ENCODE measurements at places on chromosomes 11 and 22.

GRCh38 chr11:121801781-121802180 is 314.2 kb downstream of the BLID start:
- no peak for DNase-seq

GRCh38 chr11:80700386-80700785 is 1259.6 kb upstream of the TENM4 start:
- DNase-seq = no peak

GRCh38 chr11:99934008-99934407 is 753.1 kb upstream of the ARHGAP42 start:
- DNase-seq = no peak

- DNase-seq = no peak
Measured at GRCh38 chr11:131370090-131370751, at the start of gene NTM. Gene NTM, plus strand, starts transcription at chr11:131370615.

DNA sequence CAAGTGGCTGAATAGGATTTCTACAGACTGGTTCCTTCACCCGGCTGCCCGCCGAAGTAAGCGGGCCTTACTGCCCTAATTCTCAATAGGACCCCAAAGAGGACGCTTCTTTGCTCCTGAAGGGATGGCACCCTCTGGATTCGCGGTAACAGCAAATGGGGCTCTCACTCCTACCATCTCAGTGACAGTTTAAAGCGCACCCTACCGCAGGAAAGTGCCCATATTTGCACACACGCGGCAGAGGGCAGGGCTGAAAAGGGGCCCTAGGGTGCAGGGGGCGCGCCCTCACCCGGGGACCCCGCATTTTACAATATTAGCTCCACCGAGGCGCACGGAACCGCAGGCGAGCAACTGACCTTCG is 985 bp upstream of the UPB1 start:
- no peak for DNase-seq

DNA sequence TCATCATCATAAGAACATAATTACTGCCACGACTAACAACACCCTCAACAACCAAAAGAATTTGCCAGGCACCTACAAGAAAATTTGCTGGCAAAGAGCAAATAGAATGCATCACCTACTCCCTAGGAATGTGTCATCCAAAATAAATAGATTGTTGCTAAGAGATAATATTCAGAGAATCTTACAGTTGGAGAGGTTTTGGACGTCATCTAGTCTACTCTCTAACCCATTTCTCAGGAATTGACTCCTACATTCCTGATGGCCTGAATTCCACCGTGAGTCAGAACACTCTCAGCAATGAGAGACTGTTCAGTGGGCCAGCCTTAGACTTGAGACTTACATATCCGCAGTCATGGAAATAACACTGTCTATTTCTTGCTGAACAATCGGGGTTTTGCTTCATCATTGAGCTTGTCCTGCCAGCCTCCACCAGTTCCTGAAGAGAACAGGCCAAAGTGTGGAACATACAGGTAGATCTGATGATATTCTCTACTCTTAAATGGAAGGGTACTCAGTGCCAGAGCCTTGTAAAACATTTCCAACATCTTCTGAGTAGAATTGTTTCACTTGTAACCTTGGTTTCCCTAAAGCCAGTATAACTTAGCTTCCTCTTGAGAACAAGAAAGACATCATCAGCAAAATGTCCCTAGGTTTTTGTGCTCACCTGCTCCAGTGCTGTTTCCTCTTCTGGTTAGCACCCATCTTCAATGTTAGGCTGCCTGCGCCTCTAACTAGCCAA is 8.3 kb downstream of the KIRREL3 start:
- DNase-seq = no peak

DNA sequence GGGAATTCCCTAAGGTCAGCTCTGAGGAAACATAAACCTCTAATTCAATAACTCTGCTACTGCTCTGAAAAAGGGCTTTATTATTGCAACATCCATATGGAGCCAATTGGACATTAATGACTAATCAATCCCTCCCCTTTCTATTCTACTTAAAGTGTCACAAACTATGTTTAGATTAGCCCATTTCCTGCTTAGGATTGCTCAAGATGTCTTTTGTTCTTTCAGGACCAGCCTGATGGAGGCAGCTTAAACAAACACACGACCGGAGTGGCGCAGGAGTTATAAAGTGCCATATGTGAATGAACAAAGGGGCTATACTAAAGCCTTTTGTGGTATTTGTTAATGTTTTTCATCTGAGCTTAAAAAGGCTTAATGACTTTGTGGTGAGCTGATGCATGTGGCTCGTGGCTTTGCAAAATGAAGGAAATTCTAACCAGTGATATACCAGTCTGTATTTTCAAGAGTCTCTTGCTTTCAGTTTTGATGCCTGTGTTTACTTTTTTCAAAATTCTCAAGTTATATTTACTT is 354.4 kb downstream of the SOX6 start:
- no peak for DNase-seq

GRCh38 chr11:63831326-63831725 is 7.6 kb upstream of the MARK2 start:
- no peak for DNase-seq

DNA sequence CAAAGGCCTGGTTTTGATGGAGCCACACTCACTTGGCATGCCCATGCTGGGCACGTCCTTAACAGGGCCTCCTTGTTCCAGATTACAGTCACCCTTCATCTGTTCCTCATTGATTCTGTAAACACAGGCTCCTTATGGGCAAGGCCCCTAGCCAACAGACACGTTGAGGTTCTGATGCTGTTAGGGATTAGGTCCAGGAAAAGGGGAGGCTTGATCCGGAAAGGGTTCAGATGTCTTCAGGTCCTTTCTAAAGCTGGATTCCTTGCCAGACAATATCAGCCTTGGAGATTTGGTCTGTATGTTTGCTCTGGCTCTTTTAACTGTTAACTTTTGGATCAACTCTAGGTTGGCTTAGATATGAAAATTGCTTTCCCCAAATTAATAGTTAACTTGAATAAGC is 46.9 kb upstream of the PRSS23 start:
- no peak for DNase-seq

DNA sequence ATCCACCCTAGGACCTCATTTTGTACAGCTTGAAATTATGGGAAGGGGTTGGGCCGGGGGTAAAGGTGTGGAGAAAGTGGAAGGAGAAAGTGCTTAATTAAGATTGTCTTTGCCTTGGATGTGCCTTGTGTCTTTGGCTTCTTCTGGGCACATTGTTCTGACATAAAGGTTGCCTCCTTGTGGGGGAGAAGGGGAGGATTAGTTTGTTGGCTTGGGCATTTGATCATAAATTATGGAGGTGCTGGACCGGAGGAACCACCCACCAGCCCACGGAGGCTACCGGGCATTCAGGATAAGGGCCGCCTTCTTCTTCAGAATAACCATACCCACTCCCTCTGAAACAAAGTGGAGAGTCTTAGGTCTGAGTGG is 1.3 kb downstream of the PAFAH1B2 start:
- no peak for DNase-seq

GRCh38 chr11:65132988-65133700 is 1.2 kb downstream of the SYVN1 start:
- peak; percentile 82 for DNase-seq

GRCh38 chr11:13316528-13316961 is 39.0 kb downstream of the BMAL1 start:
- DNase-seq = no peak

DNA sequence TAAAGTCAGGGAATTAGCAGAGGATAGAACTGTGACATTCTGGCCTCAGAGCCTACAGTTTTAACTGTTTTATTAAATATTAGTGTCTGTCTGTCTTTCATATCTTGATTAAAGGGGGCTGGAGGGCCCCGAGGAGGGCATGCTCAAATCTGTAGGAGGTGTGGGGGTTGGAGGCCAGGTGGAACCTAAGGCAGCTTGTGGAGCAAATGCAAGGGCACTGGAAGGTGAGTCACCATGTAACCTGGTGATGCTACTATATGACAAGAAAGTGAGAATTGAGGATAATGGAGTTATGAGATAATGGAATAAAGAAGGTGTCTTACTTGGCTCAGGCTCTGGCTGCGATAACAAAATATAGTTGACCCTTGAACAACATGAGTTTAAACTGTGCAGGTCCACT is 27.3 kb upstream of the TMEM86A start:
- no peak for DNase-seq

DNA sequence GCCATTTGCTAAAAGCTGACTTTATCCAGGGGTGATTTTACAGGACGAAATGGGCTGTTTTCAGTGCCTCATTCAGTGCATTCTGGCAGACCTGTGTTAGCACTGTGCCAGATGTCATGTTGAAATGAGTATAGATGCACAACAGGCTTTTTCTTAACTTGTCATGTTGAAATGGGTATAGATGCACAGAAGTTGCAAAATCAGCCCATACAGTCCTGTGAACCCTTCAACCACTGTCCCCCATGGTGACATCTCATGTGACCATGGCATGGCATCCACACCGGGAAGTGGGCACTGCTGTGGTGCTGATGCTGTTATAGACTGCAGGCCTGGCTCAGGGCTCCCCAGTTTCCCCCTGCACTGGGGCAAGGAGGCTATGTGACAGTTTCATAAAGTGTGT is 2.5 kb downstream of the TALDO1 start:
- DNase-seq = no peak

DNA sequence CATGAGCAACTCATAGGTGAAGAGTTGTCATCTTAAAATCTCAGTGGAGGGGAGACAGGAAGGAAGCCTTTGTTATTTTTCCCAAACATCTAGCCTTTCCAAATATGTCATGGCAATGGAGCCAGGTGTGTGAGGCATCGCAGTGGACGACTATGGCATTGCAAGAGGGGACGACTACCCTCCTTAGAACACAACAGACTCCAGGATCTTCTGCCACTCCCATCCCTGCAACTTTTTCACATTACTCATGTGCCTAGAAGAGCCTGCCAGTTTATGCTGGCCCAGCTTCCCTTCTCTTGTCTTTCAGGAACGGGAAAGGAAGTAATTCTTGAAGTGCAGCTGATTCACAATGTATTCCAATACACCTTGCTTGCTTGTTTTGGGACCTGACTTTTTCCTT is 1008.4 kb downstream of the OPCML start:
- no peak for DNase-seq

DNA sequence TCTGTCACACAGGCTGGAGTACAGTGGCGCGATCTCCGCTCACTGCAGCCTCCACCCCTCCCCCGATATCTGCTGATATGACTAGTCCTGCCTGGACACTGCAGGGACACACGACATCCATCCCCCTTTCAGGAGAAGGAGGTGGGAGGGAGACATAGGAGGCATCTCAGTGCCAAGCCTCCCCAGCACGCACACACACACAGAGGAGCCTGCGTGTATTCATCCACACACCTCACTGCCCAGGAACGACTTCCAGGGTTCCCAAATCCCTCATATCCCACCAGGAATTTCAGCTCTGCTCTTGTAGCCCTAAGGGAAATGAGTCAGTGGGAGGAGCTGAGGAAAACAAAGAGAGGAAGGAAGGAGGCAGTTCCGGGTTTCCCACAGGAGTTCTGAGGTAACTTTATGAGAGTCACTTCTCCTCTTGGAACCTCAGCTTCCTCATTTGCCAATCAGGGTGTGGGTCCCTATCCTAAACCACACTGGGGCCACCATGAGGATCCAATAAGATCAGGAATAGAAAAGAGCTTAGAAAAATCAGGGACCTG is 37.2 kb upstream of the ACER3 start:
- no peak for DNase-seq

GRCh38 chr11:34640050-34640923 is 19.4 kb downstream of the EHF start:
- no peak for DNase-seq

DNA sequence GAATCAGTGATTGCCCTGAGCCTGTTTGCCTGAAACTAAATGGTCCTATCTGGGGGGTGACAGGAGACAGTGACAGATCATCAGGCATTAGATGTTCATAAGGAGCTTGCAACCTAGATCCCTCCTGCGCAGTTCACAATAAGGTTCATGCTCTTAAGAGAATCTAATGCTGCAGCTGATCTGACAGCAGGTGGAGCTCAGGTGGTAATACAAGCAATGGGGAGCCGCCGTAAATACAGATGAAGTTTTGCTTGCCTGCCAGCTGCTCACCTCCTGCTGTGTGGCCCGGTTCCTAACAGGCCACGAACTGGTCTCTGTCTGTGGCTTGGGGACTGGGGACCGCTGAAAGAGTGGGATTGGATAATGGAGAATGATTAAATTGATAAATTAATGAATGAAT is 14.0 kb downstream of the NOX4 start:
- DNase-seq = no peak

DNA sequence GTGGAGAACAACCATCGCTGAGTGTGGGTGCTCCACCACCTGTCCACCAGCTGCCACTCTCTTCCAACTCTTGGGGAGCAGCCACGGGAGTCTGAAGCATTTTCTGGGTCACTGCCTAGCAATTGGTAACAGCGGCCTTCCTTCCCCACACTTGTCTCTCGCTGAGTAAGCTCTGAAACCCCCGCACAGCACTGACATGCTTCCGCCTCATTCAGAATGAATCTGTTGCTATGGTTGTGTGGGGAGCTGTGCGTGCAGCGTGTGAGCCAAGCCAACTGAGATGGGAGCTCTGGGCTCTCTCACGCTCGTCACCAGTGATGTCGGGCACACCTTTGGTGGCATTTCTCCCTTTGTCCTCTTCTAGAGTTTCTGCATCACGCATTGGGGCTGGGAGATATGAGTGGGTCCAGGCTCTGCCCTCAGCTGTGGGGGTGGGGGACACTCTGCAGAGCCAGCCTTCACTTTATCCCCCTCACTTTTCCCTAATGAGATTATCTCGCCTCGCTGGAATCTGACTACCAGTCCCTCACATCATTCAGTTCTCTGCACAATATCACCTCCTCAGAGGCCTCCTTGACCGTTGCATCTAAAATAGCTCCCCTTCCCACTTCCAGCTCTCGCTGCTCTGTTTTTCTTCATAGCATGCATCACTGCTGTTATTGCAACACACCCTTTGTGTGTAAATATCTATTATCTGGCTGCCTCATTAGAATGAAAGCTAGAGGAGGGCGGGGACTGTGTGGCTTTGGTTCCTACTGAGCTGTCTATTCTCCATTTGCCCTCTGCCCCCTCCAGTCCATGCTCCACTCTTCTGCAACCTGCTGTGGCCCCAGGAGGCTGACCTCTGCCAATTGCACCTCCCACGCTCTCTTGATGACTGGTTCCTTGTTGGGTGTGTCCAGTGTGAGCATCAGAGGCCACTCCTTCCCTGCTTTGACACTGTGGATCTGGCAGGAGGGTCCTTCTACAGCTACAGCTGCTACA is 569.9 kb upstream of the CADM1 start:
- DNase-seq = no peak

- DNase-seq = no peak
Measured at GRCh38 chr11:115550291-115551059, 46.3 kb upstream of the CADM1 start.

GRCh38 chr11:72441752-72442207 is 7.4 kb upstream of the CLPB start:
- DNase-seq = no peak
